ENCODE measurements at places on chromosomes 7 and 10. TPM values are rescaled to one million over a fixed set of nuclear protein-coding genes. Genes with fewer than 3 reads are reported as not detected.
A peak's percentile ranks its signal among the peaks of the same experiment; 100 is the strongest.

GRCh38 chr7:73988197-73988596, 39.8 kb upstream of the ELN start:
- ATAC-seq = no peak

DNA sequence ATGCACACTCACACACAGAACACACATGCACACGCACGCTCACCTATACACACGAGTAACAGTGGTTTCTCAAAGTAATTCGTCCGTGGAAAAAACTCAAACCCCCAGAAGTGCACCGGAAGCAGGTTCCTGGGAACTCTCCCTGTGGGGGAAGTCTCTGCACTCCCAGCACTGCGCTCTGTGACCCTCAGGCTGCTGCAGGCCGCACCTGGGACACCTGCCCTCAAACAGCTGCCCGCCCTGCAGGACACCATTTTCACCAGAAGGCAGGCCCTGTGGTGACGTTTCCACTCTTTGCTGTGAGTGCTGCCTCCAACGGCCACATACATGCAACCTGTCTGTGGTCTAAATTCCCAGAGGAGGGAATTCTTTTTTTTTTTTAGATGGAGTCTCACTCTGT, 21.3 kb downstream of the YKT6 start:
- ATAC-seq = no peak

DNA sequence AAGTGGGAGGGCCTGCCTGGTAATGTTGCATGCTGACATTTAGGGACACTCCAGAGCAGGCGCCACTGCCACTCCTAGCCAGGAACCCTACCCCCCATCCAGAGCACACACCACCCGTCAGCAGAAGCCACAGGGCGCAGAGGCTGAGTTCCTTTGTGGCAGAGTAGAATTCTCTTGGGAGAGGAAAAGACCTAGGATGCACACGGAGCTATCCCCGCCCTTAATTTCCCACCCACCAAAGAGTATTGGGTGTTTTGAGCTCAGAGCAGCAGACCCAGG, 702 bp upstream of the INSYN2A start:
- ATAC-seq = no peak

The FUOM gene
- 15.7 TPM for total RNA-seq

- no peak for ATAC-seq
Measured at GRCh38 chr7:101632641-101633040, 3.5 kb upstream of the MYL10 start.

The NPFFR1 gene
- total RNA-seq = under 0.01 TPM

- no peak for ATAC-seq
Measured at GRCh38 chr10:63887023-63887589, 365.9 kb downstream of the REEP3 start.

- ATAC-seq = no peak
Measured at GRCh38 chr10:71575451-71575850, 144.1 kb downstream of the C10orf105 start.

DNA sequence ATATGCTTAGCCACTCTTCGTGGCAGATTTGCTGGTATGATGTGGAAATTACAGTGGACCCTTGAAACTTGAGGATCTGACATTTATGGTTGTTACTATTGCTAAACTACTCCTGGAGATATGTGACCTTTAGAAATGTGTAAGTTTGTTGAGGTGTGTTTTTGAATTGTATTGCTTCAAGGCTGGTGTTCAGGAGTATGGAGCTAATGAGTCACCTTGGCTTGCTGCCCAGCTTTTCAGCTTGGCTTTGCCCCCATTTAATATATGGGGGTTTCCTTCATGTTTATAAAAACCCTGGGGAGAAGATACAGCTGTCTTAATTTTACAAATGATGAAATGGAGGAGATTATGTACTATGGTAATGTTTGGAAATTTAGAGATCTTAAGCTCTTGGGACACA, 11.6 kb downstream of the HBP1 start:
- ATAC-seq = no peak

GRCh38 chr7:55110993-55111361, 92.2 kb downstream of the EGFR start:
- no peak for ATAC-seq

The AOAH gene
- total RNA-seq = 0.93 TPM

DNA sequence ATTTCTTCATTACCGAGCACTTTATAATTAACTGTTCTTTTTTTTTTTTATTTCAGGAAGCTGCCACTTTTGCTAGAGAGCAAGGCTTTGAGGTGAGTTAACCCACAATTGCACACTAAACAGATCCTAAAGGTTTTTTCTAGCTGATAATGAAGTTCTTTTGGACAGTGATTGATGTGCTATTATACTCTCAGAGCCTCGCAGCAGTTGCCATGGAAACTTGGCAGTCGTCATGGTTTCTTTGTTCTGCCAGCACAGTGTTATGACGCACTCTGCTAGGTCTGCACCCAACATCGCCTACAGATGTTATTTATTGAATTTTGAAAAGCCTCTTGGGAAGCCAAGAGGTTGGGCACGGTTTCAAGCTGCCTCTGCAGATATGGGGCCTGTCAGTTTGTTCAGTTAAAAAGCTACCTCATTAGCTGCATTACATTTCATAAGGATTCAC, 237.2 kb upstream of the KAT6B start:
- peak; percentile 96 for ATAC-seq

GRCh38 chr10:79249186-79250121, 97.8 kb upstream of the PPIF start:
- no peak for ATAC-seq

The NME8 gene
- total RNA-seq = 2.8 TPM

GRCh38 chr7:148581624-148582023, 8.9 kb upstream of the C7orf33 start:
- no peak for ATAC-seq

DNA sequence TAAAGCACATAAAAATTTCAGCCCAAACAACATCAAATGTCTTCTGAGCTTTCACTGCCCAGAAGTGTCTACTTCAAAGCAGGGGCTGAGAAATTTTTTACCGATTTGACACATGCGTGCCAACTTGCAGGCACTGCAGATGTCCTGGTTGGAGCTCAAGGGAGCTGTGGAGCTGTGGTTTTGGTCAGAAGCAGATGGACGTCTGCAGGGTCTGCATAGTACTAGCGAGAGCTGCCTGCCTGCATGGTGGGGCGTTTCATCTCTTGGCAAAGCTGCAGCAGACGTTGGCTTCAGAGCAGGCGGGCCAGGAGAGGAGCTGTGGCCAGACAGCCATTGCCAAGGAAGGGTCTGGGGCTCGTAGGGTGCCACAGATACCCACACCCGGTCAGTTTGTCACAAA, 296.7 kb downstream of the GLRX3 start:
- no peak for ATAC-seq

DNA sequence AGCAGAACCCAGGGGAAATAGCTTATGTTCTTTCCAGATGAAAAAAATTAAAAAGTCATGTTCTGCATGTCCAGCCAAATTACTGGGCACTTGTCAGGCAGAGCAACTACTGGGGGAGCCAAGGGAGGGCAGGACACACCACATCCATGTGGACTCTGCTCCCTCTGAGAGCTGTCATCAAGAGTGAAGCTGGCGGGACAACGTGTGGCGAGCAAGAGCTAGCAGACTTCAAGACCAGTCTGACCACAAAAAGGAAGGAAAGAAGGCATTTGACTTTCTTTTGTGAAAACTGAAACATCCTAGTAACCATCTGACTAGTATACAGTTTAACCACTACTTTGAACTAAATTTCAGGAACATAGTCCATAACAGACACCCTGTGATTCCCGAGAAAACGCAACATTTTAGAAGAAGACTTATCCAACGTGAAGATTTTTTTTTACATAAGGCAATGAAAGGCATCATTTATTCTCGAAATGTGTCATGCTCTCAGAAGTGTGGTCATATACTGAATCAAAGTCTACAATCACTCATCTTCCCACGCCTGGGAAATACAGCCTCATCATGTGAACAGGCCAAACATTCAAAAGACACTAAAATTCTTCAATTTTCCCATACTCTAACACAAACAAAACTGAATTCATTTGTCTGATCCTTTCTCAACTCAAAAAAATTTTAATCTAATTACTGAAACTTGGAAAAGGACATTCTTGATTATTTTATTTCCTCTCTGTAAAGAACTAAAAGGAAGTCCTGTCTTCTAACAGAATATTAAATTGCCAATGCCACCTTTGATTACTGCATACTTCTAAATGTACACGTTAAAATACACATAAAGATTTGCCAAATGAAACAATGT, 15.5 kb downstream of the CYTH3 start:
- peak; percentile 35 for ATAC-seq

- no peak for ATAC-seq
Measured at GRCh38 chr10:83489161-83489560, 650.1 kb upstream of the GHITM start.

DNA sequence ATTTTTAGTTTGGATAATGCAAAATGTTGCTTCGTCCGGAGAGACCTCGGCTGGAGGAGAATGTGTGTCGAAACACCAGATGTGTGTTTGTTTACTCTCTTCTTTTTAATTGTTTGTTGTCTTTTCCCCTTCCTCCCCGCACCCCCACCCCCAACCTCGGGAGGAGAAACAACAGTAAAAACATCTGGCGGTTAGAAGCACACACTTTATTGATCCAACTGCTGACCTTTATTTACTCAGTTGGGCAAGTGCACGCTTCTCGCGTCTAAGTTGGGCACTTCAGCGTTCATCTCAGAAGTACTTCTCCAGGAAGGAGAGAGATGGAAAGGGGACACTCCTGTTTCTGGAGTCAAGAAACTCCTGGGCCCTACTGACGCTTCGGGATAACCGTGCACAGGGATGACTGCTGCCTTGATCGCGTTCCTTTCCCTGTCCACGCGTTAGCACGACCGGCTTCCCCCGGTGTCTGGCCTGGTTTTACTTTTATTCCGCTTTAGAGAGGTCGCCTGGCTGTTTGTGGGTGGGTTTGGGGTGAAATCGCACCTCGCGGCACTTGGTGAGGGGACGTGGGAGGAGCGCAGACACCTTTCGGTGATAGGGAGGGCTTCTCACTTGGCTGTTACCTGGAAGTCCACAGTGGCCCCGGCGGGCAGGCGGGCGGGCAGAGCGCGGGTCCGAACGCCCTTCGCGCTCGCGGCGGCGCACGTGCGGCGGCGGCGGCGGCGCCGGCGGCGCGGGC, 168.3 kb upstream of the PPP1R3A start:
- ATAC-seq = no peak

The NSMCE4A gene
- total RNA-seq = 65.2 TPM

DNA sequence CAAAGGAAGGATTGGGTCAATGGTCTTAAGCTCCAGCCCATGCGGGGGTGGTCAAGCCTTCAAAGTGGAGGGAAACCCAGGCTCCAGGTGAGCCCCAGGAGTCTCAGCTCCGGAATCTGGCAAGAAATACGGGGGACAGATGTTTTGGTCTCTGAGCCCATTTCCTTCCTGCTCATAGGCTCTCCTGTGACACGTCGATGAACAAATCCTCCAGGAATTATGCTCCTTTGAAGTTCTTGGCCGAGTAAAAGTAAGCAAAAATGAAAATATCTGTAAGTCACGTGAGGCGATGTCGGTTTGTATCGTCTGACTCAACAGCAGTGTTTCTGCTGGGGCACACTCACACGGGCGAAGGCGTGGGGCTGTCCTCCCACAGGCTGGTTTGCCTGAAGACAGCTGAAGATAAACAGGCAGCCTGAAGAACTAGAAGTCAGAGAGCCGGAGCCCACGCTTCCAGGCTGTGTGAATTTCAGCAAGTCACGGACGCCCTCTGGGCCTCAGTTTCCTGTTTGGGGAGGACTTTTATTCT, 52.6 kb upstream of the SMNDC1 start:
- ATAC-seq = peak; percentile 47

DNA sequence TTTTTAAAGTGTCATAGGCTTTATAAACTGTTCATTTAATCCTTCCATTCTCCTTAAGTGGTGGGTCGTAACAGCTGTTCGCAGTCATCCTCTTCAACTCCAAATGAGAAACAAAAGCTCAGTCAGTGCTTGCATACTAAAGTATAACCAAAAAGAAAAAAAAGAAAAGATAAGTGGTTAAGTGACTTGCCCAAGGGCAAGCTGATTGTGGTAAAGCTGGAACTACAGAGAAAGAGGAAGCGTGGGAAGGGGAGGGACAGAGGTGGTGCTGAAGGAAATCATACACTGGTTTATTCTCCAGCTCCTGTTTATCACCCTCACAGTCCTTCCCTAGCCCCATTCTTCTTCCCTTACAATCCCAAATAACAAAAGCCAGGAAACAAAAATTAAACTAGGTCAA, 29.6 kb downstream of the IDE start:
- no peak for ATAC-seq

The LIPJ gene
- 0.12 TPM for total RNA-seq

DNA sequence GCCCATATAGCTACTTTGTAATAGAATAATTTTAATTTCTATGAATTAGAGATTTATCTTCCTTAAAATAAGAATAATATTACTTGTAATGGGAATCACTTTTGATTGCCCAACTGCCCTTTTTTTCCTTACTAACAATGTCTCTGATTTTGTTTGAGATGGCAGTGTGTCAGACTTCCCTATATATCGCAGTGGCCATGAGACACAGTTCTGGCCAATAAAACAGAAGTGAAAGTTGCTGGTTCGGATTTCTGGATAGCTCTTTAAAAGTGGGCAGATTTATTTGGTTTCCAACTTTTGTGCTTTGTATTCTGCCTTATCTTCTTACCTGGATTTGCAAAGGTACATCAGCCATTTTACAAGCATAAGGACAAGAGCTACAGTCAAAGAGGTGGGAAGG, 170.2 kb downstream of the PPP1R17 start:
- ATAC-seq = no peak

DNA sequence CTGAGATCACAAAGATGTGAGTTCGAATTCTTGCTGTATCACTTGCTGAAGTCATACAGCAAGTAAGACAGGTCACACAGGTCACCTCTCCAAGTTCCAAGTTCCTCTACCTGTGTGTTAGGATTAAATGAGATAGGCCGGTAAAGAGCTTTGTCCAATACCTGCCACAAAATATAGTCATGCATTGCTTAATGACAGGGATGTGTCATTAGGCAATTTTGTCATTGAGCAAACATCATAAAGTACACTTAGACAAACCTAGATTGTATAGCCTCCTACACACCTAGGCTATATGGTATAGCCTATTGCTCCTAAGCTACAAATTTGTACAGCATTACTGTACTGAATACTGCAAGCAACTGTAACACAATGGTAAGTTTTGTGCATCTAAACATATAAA, 469.4 kb downstream of the KCNMA1 start:
- ATAC-seq = no peak

DNA sequence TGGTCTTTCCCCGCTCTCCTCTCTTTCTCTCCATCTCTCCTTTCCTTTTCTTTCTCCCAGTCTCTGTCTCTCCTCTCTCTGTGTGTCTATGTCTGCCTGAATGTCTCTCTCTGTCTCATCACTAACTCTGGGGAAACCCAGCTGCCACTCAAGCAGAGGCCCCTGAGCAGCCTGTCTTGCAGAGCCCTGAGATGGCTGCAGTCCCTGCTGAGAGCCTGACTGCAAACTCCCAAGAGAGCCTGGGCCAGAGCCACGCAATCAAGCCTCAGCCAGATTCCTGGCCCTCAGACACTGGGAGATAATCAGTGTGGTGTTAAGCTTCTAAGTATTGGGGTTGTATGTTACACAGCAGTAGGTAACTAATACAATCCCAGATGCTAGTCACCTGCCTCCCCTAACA, 91.5 kb downstream of the PAXIP1 start:
- no peak for ATAC-seq

- ATAC-seq = no peak
Measured at GRCh38 chr7:27808626-27809025, 68.7 kb downstream of the TAX1BP1 start.

- no peak for ATAC-seq
Measured at GRCh38 chr10:111122127-111122526, 45.3 kb downstream of the ADRA2A start.

GRCh38 chr7:121116396-121116795, 127.9 kb downstream of the CPED1 start:
- ATAC-seq = no peak
